ENCODE measurements at places on chromosomes 12 and 14.

- DNase-seq = no peak
Measured at GRCh38 chr14:72401632-72402376, 469.6 kb downstream of the RGS6 start.

DNA sequence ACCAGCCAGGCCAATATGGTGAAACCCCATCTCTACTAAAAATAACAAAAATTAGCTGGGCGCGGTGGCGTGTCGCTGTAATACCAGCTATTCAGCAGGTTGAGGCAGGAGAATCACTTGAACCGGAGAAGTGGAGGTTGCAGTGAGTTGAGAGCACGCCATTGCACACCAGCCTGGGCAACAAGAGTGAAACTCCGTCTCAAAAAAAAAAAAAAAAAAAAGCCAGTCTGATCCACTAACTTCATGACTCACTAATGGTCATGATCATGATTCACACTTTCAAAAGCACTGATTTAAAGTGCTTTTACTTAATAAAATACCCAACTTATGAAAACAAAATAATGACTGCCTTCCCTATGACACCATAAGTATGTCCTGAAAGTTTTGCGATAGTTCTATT lies 38.4 kb upstream of the CPM start:
- DNase-seq = peak; percentile 94

DNA sequence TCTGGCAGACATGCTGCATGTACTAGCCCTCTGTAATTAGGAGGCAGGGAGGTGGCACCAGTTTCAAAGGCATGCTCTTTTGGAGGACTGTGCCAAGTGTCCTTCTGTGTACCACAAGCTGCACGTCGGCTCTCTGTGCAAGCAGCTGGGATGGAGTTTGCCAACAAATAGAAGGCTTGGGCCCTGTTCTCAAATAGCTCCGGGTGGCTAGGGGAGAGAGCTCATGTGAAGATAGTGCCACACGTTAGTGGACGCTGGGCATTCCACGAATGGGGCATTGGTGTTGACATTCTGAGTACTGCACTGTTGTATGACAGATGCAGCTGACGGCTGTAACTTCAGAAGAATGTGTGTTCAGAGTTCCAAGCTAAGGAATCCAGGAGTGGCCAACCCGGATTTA lies 4.4 kb downstream of the AACS start:
- no peak for DNase-seq

GRCh38 chr14:53567236-53567780 lies 389.3 kb downstream of the BMP4 start:
- DNase-seq = peak; percentile 55

DNA sequence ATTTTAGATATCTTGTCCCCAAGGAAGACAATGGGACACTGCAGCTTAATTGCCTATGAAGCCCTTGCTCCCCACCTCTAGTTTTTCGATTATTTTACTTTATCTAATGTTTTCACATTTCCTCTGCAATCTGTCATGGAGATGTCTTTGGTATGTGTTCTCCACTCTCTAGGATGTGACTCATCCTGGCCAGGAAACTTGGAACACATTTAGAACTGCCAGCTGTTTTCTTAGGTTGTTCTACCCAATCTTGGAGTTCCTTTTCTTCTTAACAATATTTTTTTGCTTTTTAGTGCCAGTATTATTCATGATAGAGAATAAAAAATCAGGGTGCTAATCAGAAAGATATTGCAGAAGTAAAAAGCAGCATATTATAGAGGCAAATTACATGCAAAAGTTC lies 101.7 kb upstream of the CLEC14A start:
- DNase-seq = peak; percentile 17

GRCh38 chr14:64580467-64580866 lies 30.7 kb downstream of the PPP1R36 start:
- DNase-seq = no peak

DNA sequence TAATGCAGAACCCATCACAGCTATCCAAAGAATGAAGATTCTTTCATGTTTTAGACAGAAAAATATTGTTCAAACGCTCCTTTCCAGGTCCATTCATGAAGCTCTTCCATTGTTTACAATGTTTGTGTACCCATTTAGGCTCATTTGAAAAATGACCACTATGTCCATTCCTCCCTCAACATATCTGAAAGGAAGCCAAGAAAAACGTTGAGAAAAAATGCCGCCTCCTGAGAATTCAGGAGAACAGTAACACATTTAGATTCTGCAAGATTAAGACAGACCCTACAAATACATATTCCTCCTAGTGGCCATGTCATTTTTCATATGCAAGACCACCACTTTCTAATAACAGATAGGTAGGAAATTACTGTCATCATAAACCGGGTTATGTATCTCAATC lies 124.4 kb downstream of the SLC25A21 start:
- DNase-seq = no peak

DNA sequence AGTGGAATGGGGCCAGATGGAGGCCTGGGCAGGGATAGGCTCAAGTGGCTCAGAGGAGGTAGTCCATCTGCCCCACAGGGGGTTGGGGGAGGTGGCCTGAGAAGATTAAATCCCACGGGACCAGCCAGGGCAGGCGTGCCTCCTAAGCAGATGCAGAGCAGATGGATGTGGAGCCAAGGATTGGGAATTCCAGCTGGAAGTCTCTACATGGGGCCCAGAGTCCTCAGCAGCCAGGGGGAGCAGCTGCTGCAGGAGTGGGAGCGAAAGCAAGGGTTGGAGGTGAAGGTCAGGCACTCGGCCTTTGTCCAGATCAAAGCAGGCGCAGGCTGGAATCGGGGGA lies 42.4 kb upstream of the VRK1 start:
- DNase-seq = no peak

DNA sequence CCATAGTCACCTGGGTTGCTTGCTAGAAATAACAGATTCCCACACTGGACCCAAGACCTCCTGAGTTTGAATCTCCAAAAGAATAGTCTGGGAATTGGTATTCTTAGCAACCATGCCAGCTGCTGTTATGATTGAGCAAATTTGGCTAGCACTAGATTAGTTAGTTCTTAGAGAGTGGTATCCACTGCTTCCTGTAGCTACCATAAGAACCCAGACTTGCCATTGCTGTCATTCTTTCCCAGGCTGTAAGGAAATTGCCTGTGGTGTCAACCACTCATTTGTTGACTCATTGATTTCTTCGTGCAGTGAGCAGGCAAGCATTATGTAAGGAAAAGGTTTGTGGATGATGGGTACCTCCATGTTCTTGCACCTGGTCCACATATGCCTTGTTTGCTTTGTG lies 201.8 kb upstream of the RGS6 start:
- peak; percentile 43 for DNase-seq

GRCh38 chr12:57793920-57794319 lies 11.3 kb downstream of the TSFM start:
- DNase-seq = peak; percentile 96

- DNase-seq = no peak
Measured at GRCh38 chr14:49977126-49977841, 84.4 kb downstream of the ARF6 start.

- no peak for DNase-seq
Measured at GRCh38 chr12:113235976-113236375, 14.7 kb downstream of the TPCN1 start.

GRCh38 chr14:104604458-104605449 lies at the start of gene TMEM179:
Gene TMEM179 (minus strand): TSS chr14:104604772. CDS start chr14:104604741, 31 bp downstream.
- no peak for DNase-seq

DNA sequence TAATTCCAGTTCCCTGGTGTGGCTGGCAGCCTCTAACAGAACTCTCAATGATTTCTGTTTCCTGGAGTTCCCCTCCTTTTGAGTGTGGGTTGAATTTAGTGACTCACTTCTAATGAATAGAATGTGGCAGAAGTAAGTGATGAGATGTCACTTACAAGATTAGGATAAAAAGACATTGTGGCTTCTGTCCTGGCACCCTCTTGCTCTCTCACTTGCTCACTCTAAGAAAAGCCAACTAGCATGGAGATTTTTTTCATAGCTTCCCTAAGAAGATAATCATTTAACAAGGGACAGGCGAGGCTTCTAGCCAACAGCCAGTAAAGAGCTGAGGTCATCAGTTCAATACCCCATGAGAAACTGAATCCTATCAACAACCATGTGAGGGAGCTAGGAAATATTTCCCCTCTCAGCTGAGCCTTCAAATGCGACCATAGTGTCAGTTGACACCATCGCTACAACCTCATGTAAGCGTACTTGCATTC lies 156.7 kb downstream of the TMTC3 start:
- peak; percentile 97 for DNase-seq

DNA sequence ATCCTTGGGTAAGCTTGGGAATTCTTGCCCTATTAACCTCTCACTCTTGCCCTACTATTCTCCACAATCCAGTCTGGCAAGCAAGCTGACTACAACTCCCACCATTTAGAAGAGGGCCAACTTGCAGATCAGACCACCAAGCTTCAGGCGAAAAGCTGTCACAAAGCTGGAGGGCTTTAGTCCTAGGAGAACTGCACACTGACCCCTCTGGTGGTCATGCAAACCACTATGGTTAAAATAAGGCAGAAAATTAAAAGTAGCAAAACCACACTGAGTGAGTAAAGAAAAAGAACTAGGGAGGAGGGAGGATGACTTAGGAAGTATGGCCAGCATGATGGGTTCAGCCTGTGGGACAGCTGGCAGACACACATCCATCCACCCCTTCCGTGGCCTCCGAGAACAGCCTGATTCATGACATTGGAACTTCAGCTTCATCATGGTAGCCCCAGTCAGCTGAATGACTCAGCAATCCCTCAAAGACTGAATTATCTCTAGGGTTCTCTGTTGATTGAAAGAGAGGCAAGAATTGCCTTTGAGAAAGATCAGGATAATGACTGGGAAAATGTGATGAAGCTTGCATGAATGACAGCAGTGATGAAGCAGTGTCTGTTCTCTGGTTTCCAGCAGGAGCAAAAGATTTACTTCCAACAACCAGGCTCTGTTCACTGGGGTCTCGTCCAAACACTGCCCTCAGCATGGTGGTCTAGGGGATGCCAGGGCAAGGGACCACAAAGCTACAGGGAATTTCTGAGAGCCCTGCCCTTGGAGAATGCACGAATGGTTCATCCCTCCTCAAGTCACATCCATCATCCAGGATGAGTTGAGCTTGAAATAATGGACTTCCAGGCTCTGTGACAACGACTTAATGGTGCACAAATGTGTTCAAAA lies 24.4 kb downstream of the PITPNM2 start:
- DNase-seq = peak; percentile 95

DNA sequence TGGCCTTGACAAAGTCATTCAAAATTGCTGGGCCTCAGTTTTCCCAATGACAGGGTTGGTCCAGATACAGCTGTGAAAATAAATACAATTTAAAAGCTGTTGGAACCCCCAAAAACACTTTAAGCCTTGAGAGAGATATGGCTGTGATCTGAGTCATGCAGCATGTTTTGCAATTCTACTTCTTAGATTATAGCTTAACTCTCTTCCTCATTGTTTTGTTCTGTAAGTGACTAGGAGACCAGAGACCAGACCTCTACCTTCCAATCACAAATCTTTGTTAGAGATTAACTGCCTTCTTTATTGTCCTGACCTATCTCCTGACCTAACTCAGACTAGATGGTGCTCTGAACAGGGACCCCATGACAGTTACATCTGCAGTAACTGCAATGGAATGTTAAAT lies 198.1 kb downstream of the STXBP6 start:
- DNase-seq = peak; percentile 10

- DNase-seq = no peak
Measured at GRCh38 chr14:89828471-89829165, 125.9 kb downstream of the EFCAB11 start.

DNA sequence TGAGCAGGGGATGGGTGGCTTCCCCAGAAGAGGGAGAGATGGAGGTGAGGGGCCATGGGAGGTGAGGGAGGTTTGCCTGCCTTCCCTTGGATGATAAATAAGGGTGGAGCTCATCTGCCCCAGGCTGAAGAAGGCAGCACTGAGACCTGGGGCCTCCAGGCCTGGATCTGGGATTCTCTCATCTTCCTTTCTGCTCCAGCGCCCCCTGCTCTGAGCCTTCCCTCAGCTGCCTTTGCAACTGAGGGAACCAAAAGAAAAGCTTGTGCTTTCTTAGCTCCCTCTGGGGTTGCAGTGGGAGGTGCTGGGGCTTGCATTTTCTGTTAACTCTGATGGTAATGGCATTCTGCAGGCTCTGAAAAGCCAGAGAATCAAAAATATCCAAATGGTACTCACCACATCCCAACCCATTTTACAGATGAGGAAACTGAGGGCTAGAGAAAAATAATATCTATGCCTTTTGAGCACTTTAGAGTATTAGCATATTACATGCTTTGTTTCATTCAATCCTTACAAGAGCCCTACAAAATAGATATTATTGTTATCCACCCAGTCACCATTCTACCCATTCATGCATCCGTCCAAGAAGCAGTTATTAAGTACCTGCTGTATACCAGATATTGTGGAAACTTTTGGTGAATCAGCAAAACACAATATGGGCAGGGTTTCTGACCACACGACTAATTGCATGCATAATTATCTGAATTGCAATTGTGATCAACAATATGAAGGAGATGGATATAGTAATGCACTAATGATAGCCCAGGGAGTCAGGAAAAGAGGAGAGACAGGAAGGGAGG lies 102.2 kb downstream of the WSCD2 start:
- DNase-seq = no peak

Measured in bronchial epithelial cell (primary cell).